CMK (cell line): ENCODE measurements at places on chromosomes 11 and 22.

DNA sequence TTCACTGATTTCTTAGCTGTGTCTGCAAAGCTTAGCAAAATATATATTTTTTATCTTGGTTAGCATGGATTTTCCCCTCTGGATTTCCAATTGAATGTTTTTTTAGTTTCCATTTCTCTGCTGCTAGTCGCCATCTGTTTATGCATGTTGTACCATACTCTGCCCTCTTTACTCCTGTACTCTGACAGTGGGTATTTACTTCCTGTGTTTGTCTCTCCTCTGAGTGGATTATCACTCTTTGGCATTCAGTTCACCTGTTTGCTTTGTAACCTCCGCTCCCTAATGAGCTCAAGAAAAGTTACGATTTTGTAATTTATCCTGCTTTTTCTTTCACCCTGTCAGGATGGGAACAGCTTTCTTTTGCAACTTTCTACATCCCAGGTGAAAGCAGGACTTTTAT lies 59.1 kb downstream of the PDHX start:
- no peak for DNase-seq

DNA sequence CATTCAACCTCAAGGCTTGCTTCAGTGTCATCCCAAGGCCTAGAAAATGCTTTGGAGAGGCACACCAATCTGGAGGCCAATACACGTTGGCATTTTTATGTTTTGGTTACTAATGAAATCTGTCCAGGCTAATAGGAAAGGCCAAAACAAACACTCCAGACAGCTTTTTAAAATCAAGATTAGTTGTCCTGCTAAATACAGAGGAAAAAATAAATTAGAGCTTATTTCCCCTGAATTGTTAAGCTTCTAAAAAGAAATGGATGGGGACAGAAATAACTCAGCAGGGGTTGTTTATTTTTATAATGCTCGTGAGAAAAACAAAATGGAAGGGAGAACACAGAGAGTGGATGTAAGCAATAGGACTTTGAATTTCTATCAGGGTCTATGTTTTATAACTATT lies 438.5 kb upstream of the LRRC4C start:
- no peak for DNase-seq

DNA sequence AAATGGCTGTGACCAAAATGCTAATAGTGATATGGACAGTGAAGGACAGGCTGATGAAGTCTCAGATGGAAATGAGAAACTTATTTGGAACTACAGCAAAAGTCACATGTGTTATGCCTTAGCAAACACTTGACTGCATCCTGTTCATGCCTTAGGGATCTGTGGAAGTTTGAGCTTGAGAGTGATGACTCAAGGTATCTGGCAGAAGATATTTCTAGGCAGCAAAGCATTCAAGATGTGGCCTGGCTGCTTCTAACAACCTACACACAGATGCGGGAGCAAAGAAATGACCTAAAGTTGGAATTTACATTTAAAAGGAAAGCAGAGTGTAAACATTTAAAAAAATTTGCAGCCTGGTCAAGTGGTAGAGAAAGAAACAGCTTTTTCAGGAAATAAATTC lies 28.1 kb upstream of the CD81 start:
- no peak for DNase-seq

- DNase-seq = no peak
Measured at GRCh38 chr11:64868904-64869570, 9.4 kb downstream of the EHD1 start.

DNA sequence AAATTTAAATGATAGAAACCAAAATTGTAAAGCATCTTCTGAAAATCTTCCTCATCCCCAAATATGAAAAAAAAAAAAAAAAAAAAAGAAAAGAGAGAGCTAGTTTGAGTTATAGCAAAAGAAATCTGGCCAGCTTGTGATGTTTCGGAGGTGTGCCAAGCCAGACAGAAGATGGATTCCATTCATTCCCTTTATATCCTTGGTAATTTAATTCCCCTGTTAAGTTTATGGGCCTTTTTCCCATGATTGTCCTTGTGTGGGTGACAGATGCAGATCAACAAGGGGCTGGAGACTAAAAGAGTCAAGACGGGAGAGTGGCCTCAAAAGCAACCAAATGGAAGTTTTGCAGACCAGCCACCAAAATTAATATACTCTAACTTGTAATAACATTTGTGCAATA lies 47.6 kb upstream of the PARVA start:
- DNase-seq = no peak

- DNase-seq = no peak
Measured at GRCh38 chr11:121330614-121331435, 38.3 kb downstream of the SC5D start.

GRCh38 chr22:25690798-25691197 lies 51.2 kb upstream of the MYO18B start:
- no peak for DNase-seq

DNA sequence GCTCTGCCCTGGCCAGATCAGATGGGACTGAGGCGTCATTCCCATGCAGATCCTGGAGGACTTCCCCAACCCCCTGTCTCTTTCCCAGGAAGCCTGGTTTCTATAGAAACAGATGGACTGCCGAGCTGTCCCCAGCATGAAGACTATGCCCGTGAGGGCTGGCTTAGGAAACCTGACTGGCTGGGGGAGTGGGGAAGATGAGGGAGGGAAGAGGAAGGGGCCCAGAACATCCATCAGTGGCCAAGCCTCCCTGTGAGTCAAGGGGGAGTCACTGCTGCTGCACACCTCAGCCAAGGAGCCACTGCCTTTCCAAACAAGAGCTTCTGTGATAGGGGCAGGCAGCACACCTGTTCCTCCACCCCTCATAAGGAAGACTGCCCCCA lies 5.8 kb downstream of the TP53I11 start:
- DNase-seq = no peak

DNA sequence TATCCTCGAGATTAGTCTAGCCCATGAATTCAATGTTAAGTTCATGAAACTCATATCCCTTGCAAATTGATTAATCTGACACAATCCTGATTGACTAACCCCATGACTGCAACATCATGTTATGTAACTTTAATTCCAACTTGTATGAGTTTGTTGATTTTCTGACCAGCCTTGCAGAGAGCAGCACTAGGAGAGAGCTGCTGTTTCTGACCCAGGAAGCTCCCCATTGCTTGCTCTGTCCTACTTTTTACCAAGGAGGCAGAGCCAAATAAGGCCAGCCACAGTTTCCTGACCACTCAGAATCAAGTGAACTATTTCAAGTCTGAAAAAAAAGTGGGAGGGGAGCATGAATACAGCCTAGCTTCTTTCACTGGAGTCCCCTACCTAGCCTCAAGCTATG lies 13.2 kb downstream of the MPZL3 start:
- no peak for DNase-seq

GRCh38 chr11:131474947-131475346 lies 104.5 kb downstream of the NTM start:
- no peak for DNase-seq

- DNase-seq = peak; percentile 96
Measured at GRCh38 chr11:76768088-76768908, 14.9 kb upstream of the TSKU start.

GRCh38 chr11:69635195-69635594 lies 5.8 kb upstream of the CCND1 start:
- DNase-seq = no peak

DNA sequence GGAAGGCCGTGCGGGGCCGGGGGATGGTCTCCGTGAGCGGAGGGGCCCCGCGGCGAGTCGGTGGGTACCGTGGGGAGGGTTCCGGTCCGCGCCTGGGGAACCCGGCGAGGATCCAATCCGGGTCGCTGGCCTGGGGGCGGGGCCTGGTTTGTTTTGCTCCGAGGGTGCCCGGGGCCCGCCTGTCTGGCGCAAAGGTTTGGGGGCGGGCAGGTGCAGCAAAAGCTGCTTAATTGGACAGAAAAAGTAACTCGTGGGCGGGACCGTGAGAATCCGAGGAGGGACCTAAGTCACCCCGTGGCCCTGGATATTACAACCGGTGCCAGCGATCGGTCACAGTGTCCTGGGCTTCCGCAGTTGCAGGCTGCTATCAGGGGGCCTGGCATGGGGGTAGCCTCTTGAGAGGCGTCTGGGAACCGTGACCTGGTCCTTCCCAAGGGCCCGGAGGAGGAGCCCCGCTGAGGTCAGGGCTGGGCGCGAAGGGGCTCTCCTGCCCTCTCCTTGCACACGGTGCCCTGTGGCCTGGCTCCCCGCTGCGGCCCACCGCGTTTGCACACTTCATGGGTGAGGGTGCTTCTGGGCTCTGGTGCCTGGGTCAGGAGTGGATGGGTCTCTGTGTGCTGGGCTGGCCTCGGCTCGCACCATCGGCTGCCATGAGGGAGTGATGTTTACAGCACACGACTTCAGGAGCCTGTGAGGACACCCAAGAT lies 1.4 kb downstream of the PNPLA2 start:
- no peak for DNase-seq

DNA sequence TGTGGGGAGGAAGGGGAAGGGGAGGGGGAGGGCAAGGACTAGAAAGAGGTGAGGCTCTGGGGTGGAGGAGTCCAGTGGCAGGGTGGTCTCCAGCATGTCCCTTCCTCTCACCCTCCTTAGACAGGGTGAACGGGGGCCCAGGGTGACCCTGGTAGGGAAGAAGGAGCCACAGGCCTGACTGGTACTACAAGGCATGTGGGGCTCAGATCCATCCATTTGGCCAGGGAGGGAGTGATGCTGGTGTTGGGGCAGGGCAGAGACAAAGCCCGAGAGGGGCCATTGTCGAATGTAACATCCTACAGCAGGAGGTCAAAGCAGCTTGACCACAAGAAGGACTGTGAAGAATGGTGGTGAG lies 69.0 kb upstream of the SHISAL1 start:
- DNase-seq = no peak

DNA sequence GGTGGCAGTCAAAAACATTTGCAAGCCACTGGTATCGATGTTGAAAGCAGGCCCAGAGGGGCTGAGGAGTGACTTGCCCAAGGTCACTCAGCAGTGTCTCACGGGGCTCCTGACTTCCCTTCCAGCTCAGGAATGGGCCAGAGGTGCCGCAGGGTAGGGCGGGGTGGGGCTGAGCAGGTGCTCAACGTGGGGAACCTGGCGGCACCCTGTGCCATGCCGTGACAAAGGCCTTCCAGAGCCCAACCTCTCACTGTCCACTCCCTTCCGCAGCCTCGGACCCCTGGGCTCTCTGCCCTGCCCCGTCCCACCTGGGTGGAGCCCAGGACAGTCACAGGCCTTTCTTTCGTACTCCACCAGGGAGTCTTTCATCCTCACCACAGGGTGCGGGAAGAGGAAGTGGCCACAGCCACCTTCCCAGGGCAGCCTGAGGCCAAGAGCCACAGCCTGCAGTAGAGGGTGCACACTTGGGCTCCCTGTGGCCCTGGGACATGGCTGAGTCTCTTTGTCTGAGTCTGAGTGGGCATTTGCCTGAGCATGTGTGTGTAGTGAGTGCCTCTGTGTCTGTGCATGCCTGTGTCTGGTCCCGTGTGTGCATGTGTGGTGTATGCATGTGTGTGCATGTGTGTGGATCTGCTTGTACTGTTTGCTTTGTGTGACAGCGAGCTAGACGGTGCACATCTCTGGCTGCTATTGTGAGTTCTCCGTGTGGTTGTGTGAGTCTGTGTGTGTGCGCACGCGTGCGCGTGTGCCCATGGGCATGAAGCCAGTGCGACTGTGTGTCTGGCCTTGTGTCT lies 6.0 kb upstream of the LIF start:
- no peak for DNase-seq

DNA sequence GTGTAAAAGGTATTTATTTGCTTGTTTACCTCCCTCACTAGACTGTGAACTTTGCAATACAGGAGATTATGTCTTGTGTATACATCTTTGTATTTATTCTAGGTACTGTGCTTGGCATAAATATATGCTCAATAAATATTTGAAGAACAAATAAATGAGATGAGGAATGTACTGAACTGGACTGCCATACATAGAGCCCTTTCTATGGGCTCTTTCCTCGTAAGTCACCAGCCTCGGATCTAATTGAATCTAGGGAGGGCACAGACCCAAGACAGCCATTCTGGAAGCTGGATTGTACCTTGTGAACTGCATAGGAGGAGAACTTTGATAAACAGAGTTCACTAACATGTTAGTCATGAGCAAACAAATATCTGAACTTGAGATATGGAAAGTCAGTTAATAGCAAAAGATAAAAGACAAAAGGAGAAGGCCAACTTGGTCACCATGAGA lies 503.9 kb downstream of the INSC start:
- no peak for DNase-seq

- DNase-seq = no peak
Measured at GRCh38 chr11:90847268-90847886, 624.5 kb upstream of the CHORDC1 start.

DNA sequence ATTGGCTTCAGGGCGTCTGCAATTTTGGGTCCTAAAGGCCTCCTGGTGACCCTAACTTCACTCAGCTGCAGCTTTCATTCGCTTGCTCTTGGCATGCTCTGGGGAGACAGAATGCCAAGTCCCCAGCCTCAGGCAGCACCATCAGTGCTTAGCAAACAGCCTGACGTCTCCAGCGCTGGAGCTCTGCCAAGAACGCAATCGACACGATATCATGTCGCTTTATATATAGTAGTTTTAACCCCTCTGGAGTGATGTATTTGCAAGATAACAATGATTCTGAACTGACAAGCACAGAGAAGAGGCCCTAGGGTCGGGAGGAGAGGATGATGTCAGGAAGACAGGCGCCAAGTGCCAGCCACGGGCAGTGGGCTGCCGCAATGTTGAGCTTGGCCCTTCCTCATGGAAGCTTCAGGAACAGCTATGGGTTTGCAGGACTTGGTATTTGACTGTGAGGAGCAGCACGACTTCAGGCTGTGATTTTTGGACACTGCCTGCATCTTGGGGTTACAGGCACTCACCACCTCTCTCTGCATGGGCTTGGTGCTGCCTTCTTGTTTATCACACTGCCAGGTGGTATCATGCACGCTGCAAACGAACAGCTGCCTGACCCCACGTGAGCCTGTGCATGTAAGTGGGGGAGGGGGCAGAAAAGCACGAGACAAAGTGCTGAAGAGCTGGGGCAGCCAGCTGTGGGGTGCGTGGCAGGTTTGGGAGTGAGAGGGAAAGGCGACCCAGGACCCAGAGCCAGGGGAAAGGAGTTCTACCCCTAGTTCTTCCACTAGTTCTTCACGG lies 26.1 kb downstream of the B3GAT1 start:
- DNase-seq = no peak
